Melanocyte of skin (primary cell): ENCODE measurements at places on chromosomes 7 and 10. TPM values are rescaled to one million over a fixed set of nuclear protein-coding genes. Genes with fewer than 3 reads are reported as not detected.

Gene KIAA1549
- 1.0 and 2.2 TPM in 2 replicates for total RNA-seq

Gene KCND2
- total RNA-seq = under 0.01 TPM in 1 of 2 replicates, not detected in the other

Gene OR2A5
- total RNA-seq = not detected in 2 replicates

Gene NKX1-2
- total RNA-seq = under 0.01 TPM in 1 of 2 replicates, not detected in the other

Gene INMT
- total RNA-seq = not detected in 2 replicates

Gene VSTM2A
- not detected in 2 replicates for total RNA-seq

Gene BUB3
- 107 and 113 TPM in 2 replicates for total RNA-seq

Gene SSC4D
- 0.33 and 0.93 TPM in 2 replicates for total RNA-seq

Gene CRPPA
- total RNA-seq = 1.7 and 4.7 TPM in 2 replicates

Gene OR13A1
- not detected in 2 replicates for total RNA-seq

Gene GPER1
- 2.9 and 3.7 TPM in 2 replicates for total RNA-seq

Gene SHH
- not detected in 2 replicates for total RNA-seq

Gene ADRA2A
- not detected in 2 replicates for total RNA-seq

Gene CYP26C1
- under 0.01 TPM in 2 replicates for total RNA-seq

Gene ELOVL3
- 0.33 TPM in 1 of 2 replicates, not detected in the other for total RNA-seq
